Posterior cingulate gyrus (tissue), 11 donors: ENCODE measurements at places on chromosomes 7 and 10.

DNA sequence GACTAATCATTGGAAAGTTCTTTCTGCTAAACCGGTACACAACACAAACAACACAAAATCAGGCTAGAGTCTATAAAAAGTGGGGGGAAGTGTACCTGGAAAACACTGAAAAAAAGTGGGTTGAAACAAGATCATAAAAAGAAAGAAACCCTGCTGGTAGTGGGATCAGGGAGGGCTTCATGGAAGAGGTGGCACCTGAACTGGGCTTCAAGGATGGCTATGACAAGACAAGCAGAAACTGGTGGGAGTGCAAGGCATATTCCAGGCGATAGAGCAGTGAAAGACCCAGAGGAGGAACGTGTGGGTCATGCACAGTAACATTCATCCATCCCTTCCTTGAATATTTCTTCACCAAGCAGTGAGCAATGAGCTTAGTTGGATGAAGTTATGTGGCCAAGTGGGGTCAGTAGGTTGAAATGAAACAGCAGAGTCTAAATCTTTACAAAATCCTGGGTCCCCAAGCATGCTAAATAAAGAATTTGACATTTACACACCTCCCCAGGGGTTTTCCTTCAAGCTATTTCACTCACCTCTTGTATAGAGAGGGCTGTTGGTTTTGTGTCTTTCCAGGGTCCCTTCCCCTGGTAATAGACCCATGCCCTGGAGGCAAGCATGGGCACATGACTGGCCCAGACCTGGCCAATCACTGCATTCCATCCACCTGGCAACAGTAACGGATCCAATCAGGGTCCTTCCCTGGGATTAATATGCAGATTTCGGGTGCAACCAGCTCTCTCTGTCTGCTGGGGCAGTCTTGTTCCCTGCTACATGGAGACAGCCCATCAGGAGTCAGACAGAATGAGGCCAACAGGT lies 38.2 kb downstream of the SPOCK2 start:
- no peak for DNase-seq

DNA sequence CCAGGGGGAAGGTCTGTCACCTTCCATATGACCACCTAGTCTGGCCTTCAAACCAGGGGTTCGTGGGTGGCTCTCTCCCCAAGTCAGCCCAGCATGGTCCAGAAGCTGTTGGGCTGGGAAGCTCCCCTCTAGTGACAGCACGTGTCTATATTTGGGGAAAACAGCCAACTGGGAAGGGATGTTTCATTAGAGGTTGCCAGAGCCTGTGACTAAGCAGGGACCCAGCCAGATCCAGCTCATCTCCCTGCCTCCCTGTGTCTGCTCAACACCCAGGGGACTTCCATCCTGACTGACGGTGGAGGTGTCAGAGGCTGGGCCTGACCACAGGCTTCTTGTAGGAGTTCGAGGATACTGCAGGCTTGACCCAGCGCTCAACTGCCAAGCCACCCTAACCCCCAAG lies 10.5 kb downstream of the STYXL1 start:
- DNase-seq, result no peak

GRCh38 chr10:50063100-50063499 lies 4.7 kb upstream of the WASHC2A start:
- no peak for DNase-seq

DNA sequence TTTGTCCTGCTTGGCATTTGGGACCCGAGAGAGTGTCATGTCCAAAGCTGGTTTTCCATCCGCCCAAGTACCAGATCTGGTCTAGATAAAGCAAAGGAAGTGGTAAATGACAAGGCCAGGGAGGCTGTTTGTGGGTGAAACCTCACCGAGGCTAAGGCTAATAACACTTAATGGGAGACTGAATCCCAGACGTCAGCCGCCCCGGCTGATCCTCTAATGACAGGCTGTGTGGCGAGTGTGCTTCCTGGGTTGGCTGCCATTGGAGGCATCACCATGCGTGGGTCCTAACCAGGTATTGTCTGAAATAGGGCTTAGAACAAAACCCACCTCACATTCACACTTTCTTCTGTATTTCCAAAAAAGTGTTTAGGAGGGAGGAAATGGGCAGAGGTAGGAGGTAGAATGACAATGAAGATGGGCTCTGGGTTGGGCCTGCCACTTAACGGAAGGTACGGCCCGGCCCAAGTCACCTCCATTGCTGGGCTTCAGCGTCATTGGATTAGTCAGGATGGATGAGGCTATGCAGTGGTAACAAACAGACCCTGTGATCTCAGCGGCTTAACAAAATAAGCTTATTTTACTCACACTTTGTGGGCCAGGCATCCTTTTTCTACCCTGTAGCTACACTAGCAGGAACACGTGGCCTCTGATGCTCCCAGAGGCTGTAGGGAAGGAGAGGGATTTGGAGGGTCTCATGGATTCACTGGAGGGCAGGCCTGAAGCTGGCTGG lies 59.7 kb downstream of the PROSER2 start:
- no peak for DNase-seq

- DNase-seq, result no peak
Measured at GRCh38 chr10:111765216-111765615, 418.3 kb downstream of the GPAM start.

DNA sequence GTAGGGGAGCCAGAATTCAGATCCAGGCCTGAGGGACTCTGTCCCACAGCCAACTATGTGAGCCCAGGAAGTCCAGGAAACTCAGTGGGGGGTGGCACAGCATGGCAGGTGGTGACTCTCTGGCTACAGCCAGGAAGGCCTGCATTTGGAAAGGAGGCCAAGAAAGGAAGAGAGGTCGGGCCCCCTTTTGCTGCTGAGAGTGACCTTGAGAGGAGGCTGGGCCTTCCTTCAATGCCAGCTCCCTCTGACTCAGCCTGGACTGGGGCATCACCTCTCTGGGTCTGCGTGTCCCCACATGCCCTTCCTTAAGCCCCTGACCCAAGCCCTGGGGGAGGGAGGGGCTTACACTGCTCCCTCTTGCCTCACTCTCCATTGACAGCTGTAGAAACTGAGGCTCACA lies 6.4 kb upstream of the MYL10 start:
- DNase-seq, result no peak

- no peak for DNase-seq
Measured at GRCh38 chr10:63588436-63589167, 67.4 kb downstream of the REEP3 start.

DNA sequence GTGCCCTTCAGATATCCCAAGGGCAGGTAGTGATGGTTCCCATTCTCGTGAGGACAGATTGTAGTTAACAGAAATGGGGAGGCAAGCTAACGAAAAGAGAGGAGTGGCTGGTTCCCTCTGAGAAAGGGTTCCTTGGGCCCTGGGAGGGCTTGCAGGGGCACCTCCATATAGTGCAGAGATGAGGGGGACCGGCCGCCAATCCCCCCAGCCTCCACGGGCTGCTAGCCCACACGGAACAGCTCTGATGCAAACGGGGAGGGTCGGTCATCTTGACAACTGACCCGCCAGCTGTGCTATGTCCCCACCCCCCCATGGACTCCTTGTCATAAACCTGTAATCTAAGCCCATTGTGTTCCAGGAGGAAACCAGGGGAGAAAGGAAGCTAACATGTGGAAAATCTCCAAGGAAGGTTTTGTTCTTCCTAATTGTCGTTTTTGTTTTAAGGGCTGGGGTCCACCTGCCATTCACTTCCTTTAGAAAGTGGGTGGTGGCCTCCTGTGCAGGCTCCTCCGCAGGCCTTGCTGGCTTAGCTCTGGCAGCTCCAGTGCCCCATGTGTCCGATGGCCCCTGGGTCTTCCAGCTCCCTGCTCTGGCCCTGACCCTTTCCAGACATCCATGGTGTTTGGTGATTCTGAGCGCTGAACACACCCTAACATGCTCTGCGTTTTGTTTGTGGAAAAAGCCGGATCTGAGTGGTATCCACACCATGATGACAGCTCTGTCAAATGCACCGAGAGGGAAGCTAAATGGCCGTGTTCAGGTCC lies 15.9 kb downstream of the ADCY1 start:
- DNase-seq, result no peak

DNA sequence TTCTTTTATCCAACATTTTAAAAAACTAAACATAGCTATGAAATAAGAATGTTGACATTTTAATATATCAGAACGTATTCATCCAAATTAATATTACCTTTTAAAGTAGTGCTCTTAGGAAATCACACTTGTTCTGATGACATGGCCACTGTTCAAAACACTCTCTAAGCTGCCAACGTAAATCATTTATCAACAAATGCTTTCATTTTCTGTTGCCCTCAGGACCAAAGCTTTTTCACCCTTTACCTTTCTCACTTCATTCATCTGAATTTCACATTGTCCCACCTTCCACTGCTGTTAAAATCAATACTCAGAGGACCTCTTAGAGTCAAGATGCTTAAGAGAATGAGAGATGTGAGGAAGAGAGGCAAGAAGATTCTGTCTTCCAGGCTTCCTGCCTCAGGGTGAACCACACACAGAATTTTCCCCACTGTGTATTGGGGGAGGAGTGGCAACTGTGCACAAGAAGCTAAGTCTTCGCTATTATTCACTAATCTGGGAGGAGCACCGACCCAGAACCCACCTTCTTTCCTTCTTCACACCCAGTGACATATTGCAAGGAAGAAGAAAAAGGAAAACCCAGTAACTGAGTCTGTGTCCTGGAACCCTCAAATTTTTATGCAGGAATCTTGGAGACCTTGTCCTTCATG lies 21.0 kb downstream of the HIBADH start:
- no peak for DNase-seq

DNA sequence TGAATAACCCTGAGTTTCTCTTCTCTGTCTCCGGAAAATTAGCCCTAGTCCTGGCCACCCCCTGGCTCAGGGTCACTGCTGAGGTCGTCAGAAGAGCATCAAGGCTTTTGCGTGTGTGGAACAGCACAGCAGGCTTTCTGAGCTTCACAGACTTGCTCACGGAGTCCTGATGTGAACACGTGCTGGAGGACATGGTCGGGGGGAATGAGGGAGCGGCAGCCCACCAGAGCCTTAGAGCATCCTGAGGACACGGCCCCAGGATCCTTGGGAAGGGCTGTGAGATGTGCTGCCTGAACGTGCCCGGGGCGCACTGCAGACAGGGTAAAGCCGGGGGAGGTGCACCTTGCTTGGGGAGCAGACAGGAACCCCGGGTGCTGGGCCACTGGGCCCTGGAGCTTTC lies 28.8 kb downstream of the TMEM120A start:
- no peak for DNase-seq

DNA sequence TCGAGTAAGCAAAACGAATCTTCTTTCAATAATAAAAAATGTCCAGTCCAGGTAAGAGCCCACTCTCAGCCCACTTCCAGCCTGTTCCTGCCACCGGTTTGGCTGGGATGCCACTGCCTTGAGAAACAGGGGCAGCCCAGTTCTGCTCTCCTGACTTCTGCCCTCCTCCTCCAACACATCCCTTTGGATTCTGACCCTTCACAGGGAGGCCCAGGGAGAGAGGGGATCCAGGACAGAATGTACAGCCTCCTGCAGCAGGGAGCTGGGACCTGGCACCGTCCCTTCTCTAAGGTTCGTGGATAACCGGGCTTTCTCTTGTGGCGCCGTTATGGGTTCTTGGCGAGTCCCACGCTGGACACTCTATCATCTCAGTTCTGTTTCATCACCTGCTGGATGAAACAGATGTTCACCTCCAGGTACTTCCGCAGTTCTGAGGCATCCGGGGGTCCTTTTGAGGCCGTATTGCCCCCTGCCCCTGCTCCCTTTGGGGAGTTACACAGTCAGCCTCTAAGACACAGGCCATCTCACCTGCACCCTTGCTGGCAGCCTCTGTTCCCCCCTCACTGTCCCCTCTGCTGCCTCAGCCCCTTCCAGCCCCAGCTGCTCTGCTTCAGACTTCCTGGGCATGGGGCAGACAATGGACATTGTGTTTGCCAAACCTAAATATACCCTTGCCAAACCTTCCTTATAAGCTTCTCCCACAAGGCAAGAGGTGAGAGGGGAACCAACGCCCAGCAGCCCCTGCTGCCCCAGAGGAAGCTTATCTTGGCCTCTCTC lies 203.8 kb upstream of the ZMIZ1 start:
- DNase-seq, result peak; percentile 61

GRCh38 chr10:125994601-125995000 lies 98.2 kb downstream of the FANK1 start:
- no peak for DNase-seq

- no peak for DNase-seq
Measured at GRCh38 chr7:78383096-78383880, 584.7 kb downstream of the PHTF2 start.

- DNase-seq, result no peak
Measured at GRCh38 chr10:124586142-124586541, 124.5 kb downstream of the LHPP start.

DNA sequence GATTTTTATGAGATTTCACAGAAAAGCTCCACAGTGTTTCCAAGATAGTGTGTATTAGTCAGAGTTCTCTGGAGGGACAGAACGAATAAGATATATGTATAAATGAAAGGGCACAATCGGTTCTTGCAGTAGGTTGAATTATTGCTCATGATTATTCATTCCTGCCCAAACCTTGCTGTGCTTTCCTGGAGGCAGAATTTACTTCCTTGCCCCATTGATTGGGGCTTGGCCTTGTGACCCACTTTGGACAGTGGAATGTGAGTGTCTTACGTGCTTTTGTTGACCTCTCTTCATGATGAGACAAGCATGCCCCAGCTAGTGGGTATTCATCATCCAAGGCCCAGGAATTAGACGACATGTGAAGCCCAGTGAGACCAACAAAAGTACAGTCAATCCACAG lies 53.0 kb upstream of the ABCB5 start:
- no peak for DNase-seq

DNA sequence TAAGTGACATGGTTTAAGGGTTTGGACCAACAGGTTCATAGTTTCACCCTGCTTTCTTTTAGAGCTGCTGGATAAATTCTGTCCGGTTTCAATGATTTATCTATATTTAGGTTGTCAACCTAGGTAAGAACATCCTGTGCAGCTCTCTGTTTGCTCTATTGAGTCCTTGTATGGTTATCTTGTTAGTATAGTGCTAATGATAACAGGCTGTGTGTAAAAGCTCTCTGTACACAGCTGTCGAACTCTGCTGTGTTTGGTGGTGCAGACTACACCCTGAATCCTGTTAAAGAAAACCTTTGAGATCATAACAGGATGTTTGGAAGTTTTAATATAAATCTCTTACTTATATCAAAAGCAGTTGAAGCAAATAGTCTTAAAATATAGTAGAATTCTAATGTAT lies 219.2 kb downstream of the SDK1 start:
- no peak for DNase-seq

DNA sequence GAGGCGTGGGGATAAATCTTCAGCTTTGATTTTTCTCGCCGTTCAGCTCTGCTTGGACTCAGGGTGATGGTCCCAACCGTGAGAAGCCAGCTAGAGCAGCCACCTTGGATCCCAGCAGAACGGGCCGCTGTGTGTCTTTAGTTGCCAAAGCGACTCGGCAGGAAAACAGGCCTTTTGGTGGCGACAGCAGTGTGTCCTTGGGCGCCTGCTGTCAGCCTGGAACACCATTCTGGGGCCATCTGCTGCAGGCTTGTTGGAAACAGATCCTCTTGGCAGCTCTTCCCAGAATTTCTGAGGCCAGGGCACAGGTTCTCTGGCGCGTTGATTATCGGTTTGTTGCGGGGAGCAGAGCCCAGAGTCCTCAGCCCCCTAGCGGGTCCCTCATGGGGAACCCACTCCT lies 97.6 kb downstream of the CUX1 start:
- DNase-seq, result peak; percentile 69

- no peak for DNase-seq
Measured at GRCh38 chr7:98488167-98488566, 87.3 kb upstream of the BAIAP2L1 start.

GRCh38 chr7:158722574-158723237 lies 18.1 kb upstream of the NCAPG2 start:
- DNase-seq, result no peak

- DNase-seq, result no peak
Measured at GRCh38 chr10:120095875-120096274, 203.3 kb downstream of the SEC23IP start.

GRCh38 chr7:45691155-45691656 lies 117.0 kb downstream of the ADCY1 start:
- DNase-seq, result no peak
